ENCODE measurements at places on chromosomes 3 and 15.
A peak's percentile ranks its signal among the peaks of the same experiment; 100 is the strongest.

GRCh38 chr3:55147406-55147805 lies 219.5 kb upstream of the LRTM1 start:
- DNase-seq = no peak

DNA sequence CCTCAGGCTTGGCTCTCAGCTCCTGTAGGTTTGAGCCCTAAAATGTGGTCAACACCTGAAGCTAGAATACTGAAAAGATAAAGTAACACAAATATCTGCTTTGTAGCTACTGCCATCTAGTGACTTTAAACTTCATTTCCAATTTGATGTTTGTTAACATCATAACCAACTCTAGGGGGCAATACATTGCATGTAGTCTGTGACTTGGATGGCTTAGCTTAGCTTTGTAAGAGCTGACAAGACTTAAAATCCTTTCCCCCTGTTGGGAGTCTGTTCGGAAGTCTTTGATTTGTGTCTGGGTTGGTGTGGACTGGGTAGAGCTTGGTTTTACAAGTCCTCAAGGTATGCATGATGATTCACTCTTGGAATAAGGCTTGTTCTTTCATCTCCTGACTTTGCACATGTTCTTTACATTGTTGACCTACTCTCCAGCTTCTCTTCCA lies 51.7 kb downstream of the SCN11A start:
- peak; percentile 21 for DNase-seq

DNA sequence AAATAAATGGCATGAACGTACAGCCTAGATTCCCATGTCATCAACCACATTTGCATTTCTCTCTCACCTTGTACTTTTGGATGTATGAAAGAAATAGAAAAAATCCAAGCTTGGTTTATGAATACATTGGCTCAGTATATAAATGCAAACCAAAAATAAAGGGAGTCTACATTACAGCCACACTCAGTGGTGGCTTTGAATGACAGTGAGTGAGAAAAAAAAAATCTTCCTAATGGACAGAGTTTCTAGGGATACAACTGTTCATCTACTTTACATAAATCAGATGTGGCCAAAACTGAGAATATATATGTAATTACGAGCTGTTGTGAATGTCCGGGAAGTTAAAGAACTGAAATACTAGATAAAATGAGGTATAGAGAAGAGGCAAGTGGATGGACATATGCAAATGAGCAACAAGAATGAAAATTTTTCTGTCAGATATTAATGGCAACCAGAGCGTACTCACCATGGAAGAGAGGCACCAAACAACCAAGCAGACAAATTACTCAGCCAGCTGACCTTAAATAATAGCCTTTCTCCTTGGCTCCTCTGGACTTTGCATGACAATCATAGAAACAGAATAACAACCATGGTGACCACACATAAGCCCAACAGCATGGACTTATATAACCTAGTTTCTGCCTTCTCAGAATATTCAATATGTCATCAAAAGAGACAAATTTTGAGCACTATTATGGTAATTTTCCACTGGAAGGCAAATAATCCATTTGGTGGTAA lies 1305.8 kb downstream of the OTOL1 start:
- DNase-seq = no peak

- no peak for DNase-seq
Observed at GRCh38 chr3:42855547-42856380, 19.9 kb downstream of the CYP8B1 start.

- DNase-seq = no peak
Observed at GRCh38 chr3:54818486-54818885, 109.4 kb downstream of the LRTM1 start.

DNA sequence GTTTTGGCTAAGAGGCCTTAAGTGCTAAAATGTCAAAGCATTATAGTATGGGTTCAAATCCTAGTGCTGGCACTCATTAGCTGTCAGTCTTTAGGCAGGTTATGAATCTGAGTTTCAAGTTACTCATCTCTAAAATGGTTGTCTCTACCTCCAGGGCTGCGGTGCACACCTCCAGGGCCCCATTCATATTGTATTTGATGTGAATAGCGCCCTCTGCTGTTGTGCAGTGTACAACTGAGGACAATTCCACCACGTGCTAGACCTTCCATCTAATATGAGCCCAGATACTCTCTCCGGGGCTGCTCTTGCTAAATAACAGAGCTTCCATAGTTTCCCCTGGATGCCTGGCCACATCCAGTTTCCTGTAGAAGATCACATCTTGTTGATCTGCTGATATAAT lies 54.3 kb downstream of the OXNAD1 start:
- DNase-seq = peak; percentile 21

DNA sequence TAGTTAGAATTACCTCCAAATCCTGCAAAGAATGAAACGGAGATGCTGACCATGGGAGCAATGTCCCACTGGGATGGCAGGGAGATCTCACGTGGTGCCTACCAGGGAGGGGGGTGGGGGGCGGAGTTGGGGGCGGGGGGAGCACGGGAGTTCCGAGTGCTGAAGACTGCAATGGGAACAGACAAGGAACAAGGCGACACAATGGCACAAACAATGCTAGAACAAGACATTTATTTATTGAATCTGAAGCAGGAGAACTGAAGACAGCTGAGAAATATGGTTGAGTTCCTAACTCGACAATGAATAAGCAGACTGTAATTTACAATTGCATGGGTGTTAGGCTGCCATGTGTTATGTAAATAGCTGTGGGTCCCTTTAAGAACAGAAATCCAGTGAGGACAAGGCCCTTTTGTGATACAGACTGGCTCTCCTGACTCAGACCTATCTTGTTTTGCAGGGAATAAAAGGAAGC lies 91.2 kb downstream of the AQP9 start:
- DNase-seq = no peak
